ENCODE measurements at places on chromosomes 2 and 18.

- no peak for DNase-seq
These were observed 8.9 kb upstream of the ID2 start for GRCh38 chr2:8672940-8673339.

DNA sequence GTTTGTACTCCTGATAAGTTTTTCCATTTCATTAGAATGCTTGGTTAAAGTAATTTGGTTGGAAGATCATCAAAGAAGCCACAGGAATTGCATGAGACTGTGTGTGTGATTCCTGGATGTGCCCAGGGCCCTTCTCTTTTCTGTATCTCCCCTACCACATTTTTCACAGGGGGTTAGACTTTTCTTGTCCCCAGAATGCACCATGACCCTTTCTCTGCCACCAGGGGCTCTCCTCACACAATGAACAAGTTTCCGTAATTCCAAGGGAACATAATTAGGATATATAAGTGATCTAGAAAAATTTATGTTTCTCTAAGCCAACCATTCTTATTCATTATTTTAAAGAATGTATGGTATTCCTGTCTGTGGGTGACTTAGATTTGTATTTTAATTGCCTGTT lies 291.8 kb downstream of the NEDD4L start:
- no peak for DNase-seq

GRCh38 chr2:73995810-73996209 lies 11.1 kb downstream of the TET3 start:
- no peak for DNase-seq

- DNase-seq = no peak
These were observed 120.2 kb downstream of the MYO3B start for GRCh38 chr2:170298115-170298514.

GRCh38 chr18:62942578-62942977 lies 227.2 kb downstream of the PHLPP1 start:
- DNase-seq = no peak

DNA sequence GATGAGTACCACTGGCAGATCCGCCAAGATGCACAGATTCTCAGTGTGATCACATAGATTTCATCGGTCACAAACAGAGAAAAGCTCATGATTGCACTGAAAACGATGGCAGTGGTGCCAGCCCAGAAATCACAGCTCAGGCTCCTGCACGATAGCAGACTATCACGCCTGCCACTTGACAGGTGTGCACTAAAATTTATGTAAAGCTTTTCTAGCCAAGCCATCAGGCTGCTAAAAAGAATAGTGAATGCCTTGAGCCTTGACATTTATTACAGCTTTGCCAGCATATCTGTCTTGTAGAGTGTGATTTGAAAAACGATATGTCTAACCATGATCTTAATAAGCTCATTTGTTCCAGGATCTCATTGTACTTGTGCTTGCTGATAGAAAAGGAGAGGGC lies 409.5 kb upstream of the CWC22 start:
- DNase-seq = no peak

DNA sequence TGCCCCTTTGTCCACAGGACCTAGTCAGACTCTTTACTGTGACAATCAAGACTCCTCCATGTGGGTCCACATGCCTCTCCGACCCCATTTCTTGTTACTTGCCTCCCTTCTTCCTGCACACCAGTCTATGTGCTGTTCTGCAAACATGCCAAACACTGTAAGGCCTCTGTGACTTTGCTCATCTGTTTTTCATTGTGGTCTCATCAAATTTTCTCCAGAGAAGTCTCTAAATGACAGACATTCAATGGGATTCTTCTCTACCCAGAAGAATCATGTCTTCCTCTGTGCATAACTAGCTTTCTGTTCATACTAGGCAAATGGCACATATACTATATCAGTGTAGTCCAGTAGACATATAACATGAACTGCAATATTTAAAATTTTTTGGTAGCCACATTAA lies 43.0 kb upstream of the KCNE4 start:
- no peak for DNase-seq

- DNase-seq = no peak
These were observed 221.0 kb downstream of the SLC8A1 start for GRCh38 chr2:40230707-40231432.

GRCh38 chr2:78476619-78477229 lies 548.8 kb upstream of the REG3G start:
- DNase-seq = no peak

DNA sequence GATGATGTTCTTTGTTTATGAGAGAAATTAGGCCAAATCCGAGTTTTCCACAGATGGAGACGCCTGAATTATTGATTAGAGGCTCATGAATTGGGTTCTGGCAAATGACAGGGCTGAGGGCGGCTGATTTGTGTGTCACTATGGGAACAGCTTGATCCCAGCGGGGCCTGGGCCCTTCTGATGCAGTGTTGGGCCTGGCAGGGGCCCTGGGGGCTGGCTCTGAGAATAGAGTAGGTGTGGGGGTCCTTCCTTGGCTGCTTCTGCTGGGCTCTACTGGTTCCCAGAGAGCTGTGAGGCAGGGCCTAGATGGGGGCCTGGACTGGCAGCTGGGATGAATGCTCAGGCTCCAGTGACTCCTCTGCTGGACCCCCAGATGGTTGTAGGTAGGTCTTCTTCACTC lies 164.8 kb downstream of the CELF4 start:
- DNase-seq = no peak

DNA sequence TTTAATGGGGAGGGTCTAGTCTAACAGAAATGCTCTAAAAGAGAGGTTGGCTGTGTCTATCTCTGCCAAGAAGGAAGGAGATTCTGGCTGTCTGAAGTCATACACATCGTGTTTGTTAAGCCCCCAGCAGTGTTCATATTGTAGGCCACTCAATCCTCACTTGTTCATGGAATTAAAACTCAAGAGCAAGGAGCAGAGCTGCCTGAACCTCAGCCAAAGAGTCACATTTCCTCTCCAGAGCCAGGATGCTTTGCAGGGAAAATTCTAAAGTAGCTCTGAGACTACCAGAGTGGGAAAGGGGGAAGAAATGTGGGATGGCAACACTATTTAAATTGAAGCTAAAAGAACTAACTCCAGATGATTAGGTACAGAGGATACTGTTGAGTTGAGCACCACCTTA lies 190.7 kb upstream of the CXCR4 start:
- DNase-seq = no peak

DNA sequence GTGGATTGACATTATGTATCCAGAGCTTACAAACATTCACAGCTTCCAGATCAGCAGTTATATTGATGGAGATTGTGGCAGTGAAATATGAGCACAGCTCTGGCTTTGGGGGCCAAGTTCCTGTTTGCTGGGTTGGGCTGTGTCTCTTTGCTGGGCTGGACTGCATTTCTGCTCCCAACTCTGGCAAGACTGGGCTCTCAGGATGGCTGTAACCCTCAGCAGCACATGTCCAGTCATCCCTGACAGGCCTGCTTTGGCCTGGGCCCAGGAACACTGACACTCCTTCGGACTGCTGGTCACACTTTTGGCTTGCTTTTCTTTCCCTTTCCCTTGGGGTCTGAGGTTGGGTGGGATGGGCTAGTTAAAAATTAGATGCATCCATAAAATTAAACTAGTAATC lies 17.9 kb upstream of the VPS4B start:
- DNase-seq = no peak

DNA sequence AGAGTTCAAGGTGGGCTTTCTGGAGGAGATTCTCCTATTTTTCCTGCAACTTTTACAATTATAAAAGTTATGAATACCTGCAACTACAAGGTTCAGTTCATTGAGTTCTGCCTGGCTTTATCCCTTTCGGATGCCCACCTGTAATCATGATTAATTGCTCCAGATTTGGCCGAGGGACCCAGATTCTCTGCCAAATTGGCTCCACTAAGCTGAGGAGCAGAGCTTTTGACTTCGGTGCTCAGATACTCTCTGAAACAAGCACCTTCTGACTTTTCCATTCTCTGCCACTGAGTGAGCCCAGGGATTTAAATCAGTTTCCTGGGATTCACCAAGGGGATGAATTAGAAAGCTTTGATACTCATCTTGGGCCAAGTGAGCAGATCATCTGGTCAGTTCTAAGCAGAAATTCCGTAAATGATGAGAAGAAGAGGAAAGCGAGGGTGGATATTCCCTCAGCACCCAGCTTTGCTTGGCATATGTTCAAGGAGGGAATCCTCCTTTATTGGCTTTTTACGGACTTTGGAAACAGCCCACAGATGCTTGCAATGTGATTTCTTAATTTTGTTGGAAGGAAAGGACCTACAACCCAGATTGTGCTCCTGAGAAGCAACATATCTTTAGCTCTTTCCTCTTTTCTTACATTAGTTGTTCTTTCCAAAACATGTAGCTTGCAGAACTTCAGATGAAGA lies 179.2 kb downstream of the SETBP1 start:
- DNase-seq = no peak

DNA sequence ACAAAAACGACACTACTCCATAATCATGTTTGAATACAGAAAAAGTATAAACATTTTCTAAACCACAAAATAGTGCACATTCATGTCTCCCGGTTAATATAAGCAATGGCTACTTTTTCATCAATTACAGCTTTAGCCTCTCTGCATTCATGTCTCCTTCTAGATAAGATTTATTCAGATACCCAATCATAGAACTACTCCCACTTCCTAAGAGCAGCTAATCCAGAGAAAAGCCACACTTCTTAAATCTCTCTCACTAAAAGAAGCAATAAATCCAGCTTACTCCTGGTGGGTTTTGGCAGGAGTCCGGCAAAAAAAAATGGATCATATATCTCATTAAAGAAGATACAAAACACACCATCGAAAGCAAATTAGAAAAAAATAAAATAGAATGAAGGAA lies 20.1 kb downstream of the DSEL start:
- no peak for DNase-seq

GRCh38 chr2:166651991-166652390 lies 157.9 kb upstream of the SCN7A start:
- DNase-seq = no peak

DNA sequence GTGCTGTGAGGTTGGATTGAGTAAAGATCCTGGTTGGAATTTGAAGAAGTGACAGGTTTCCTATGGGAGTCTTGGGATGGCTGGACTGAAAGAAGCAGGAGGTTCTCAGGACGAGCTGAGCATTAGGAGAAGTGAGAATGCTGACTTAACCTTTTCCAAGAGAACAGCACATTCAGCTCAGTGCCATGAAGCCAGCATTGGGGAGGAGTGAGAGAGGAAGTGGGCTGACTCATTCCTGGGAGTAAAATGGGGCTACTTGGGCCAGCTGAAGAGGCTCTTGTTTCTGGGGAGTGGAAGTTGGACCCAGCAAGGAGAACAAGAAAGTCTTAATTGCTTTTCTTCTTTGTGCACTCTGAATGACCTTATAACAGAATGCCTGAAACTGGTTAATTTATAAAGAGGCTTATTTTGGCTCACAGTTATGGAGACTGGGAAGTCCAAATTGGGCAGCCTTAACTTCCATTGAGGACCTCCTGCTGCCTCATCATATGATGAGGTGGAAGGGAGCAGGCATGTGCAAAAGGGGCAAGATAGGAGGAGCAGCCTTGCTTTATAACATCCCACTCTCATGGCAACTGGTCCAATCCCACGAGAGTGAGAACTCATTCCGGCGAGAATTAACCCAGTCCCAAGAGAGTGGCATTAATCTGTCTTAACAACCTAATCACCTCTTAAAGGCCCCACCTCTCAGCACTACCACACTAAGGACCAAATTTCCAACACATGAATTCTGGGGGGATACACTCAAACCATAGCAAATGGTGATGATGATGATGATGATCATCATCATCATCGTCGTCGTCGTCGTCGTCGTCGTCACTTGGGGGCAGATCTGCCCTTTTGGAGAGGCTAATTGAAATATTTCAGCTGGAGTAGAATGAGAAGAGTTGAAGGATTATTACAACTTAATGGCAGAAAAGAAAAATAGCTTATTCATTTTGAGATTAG lies 26.1 kb downstream of the DGUOK start:
- peak; percentile 29 for DNase-seq

- DNase-seq = no peak
These were observed 150.4 kb downstream of the ZFP36L2 start for GRCh38 chr2:43075811-43076585.

- no peak for DNase-seq
These were observed 24.1 kb downstream of the FAM228B start for GRCh38 chr2:24147364-24147763.

DNA sequence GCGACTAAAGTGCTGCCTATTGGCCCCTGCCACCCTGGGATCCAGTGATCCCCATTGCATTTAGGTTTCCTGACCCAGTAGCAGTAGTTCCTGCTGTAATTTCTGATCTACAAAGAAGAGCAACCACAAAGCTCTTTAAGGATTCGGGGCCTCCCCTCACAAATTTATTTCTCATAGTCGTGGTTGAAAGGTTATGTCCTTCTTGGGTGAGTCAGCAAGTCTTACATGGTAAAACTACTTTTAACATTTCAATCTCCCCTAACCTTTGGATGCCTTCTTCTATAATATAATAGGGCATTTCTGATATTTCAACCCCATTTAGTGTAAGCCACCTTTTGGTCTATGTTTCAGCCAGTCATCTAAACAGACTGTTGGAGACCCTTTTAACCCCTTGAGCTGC lies 14.9 kb downstream of the PIKFYVE start:
- DNase-seq = no peak

DNA sequence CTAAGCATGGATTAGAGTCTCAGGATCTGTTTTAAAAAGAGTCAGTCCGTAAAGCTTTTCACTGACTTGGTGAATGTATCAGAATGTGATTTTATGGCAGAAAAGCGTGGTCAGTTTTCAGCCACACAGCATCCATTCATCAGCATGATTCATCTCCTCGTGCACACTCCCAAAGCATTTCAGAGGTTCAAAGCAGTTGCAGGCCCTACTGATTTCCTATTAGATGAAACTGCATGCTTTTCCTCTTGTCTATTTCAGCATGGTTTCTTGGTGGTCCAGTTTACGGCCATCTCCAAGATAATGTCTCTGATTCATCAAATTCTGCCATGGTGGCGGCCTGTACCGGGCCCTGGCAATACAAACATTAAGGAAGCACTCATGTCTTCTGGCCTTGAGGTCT lies 4.8 kb upstream of the PARD6G start:
- DNase-seq = no peak

GRCh38 chr2:134406311-134406710 lies 152.4 kb downstream of the MGAT5 start:
- DNase-seq = no peak

DNA sequence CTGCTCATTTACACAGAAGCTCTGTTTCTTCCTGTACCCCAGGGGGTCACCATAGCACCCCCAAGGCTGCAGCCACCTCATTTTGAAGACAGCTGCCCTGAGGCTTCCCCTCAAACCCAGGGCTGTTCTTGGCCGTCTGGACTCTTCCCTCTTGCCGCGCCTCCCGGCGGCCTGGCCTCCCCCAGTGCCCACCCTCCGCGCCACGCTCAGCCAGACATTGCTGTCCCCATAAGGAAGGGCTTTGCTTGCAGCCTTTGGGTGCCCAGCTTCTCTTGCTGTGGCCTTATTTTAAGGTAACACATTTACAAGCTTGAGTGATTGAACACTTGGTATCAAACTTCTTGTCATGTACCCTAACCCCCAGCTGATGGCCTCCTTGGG lies 79.0 kb downstream of the STPG4 start:
- no peak for DNase-seq

DNA sequence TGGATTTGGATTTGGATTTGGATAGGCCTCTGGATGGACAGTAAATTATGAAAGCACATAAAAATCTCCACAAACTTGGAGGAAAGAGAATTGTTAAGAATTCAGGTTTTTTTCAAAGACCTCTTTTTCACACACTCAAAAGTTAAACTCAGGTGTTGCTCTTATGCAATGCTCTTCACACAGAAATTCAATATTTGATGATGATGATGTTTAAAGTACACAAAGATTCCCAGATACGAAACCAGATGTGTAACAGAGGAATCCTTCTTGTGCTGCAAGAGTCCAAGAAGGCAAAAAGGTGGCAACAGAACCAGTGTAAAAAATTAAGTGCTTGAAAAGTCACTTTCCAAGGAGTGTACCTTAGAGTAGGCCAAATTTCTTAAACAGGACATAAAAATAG lies 75.8 kb upstream of the SPATS2L start:
- DNase-seq = no peak

GRCh38 chr2:48316753-48317750 lies 212.9 kb upstream of the STON1 start:
- no peak for DNase-seq
